ENCODE measurements at places on chromosomes 4 and X. TPM values are rescaled to one million over a fixed set of nuclear protein-coding genes. Genes with fewer than 3 reads are reported as not detected.

GRCh38 chr4:69154021-69154420 is 57.7 kb downstream of the UGT2B7 start:
- no peak for DNase-seq

- no peak for DNase-seq
Observed at GRCh38 chr4:173002830-173003561, 165.6 kb upstream of the GALNT7 start.

DNA sequence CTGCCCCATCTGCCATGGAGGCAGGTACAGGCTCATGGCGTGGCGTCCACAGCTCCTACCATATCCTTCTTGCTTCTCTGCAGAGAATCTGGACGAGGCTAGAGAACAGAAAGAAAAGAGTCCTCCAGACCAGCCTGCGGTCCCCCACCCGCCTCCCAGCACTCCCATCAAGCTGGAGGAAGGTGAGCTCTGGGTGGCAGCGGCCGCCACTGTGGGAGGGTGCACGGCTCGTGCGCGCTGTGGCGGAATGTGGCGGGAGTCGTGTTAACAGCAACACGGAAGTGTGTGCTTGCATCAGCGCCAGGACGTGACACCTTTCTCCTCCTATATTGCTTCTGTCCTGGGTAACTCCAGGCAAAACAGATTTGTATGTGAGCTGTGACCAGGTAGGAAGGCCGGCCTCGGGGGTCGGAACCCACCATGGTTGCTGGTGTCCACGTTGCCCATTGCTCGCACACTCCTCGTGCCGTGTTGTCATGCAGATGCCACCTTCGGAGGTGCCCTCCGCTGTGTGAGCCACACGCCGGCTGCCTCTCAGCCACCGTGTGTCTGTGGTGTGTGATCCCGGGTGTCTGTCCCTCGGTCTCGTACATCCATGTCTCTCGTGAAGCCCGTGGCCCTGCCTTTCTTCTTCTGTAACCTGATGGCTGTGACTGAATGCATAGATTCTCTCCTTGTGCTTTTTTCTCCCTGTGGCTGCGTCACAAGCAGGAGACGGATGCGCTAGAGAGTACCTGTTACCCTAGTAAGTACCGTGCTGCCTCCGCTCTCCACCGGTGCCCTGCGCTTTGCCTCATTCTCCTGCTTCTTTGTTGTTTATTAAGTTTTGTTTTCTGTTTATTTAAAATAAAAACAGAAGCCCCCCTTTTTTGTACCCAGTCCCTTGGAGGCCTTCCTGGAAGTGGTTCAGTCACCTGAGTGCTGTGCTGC is 37.0 kb downstream of the NOP14 start:
- DNase-seq, result no peak

GRCh38 chr4:188282471-188283232 is 143.4 kb downstream of the TRIML1 start:
- no peak for DNase-seq

GRCh38 chrX:73525928-73526690 is 36.9 kb upstream of the CHIC1 start:
- no peak for DNase-seq

GRCh38 chr4:26235500-26235899 is 85.3 kb upstream of the RBPJ start:
- no peak for DNase-seq

DNA sequence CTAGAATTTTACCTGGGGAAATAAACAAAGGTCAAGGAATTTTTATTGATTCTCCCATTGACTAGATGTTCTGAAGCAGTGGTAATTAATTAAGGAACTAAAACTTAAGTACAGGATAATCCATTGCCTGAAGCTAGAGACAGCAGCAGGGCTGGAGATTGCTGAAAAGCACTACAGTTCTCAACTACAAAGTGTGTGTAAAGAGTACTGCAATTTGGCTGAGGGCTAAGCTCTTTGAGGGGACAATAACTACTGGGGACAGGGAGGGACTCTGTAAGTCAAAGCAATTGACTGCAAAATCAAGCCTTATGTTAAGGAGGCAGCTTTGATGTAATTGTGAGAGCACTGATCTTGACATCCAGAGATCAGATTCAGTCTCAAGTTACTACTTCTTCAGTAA is 260.4 kb downstream of the GALNTL6 start:
- DNase-seq, result no peak

DNA sequence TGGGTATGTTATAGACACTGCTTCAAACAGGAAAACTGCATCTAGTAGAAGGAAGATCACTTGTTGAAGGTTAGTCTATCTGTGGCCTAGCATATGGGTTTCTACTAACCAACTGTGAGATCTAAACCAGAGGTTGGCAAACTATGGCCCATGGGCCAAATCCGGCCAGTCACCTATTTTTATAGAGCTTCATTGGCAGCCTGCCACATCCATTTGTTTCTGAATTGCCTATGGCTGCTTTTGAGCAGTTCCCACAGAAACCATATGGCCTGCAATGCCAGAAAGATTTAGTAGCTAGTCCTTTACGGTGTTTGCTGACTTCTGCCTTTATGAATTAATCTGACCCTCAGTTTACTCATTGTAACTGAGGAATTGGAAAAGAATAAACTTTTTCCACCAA is 71.1 kb downstream of the MID1 start:
- no peak for DNase-seq

DNA sequence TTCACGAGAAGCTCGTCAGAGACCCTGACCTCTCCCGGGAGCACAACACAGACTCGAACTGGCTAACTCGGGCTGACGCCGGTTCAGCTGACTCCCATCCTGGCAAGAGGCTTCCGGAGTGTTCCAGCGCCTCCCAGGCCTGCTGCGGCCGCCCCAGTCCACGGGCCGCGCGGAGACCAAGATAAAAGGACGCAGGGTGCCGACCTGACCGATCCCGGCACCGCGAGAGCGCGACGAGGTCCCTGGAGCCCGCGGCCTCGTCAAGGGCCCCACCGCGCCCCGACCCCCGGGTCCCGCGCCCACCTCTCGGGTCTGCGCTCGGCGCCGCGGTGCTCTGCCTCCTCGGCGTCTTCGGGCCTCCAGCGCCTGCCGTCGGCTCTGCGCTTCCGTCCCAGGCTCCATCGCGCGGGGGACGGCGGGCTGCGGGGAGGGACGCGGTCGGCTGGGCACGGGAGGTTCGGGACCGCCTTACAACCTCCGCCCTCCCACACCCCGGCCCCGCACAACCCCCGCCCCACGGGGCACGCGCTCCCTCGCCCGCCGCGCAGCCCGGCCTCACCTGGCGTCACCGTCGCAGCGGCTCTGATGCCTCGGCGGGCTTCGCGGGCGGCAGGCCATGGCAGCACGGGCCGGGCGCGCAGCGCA is 426 bp downstream of the SLBP start:
- DNase-seq, result peak; percentile 44

- no peak for DNase-seq
Observed at GRCh38 chr4:99593781-99594641, 19.4 kb downstream of the MTTP start.

DNA sequence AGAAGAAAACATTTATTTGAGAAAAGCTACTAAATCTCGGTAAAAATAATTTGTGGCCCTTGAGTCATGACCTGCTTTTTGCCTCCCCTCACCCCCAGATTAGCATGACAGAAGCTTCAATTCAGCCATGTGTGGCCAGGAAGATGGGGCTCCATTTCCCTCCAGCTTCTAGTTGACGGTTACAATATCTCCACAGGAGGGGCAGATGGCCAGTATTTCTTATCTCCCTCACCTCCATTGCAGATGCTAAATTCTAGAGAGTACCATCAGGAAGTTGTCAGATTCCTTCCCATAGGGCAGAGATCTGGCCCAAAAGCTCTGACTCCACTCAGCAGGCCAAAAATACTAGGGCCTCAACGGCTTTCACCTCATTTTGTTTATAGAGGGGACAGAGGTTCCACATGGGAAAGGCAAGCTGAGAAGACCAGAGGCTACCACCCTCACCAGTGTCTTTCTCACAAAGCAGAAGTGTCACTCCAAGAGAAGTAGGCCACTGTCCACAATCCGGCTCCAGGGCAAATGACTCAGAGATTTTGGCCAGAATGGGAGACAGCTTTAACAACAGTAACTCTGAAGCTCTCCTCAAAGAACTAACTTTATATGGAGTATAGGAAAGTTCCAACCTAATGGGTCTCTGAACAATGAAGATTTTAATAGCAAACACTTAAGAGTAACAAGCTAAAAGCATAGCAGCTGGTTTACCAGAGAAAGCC is 108.3 kb downstream of the TBC1D19 start:
- no peak for DNase-seq

- no peak for DNase-seq
Observed at GRCh38 chrX:45601052-45601451, 400.4 kb upstream of the DIPK2B start.

DNA sequence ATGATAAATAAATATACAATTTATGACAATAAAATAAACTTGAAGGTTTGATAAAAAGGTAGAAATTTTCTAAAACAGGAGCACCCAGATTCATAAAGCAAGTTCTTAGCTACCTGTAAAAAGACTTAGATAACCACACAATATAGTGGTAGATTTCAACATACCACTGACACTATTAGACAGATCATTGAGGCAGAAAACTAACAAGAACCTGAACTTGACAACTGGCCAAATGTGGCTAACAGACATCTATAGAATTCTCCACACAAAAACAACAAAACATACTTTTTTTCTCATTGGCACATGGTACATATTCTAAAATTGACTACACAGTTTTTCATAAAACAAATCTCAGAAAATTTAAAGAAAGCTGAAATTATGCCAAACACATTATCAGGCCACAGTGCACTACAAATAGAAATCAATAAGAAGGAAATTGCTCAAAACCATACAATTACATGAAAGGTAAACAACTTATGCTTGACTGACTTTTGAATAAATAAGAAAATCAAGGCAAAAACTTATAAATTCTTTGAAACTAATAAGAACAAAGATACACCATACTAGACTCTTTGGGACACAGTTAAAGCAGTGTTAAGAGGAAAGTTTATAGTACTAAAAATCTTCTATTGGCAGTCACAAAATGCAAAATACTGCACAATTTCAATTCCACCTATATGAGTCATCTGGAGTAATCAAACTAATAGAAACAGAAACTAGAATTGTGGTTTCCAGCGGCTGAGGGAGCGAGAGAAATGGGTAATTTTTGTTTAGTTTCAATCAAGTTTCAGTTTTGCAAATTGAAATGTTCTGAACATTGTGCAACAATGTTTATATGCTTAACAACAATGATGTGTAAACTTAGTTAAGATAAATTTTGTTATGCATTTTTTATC is 925.6 kb downstream of the SH3BGRL start:
- no peak for DNase-seq

DNA sequence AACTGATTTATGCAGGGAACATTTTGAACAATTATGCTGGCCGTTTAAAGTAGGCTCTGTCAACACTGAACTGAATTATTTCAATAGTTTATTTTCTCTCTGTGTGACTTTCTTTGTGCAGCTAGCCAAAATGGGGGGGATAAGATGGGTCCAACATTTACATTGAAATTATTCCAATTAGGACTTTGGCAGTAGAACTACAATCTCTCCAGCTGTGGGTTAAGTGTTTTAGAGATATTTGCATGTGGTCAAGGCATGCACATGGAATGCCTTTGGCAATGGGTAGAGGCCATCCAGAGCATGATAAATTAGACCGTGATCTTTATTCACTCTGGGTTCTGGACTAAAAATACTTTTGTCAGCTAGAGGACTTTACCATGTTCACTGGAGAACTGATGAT is 107.9 kb upstream of the ELOVL6 start:
- DNase-seq, result no peak

DNA sequence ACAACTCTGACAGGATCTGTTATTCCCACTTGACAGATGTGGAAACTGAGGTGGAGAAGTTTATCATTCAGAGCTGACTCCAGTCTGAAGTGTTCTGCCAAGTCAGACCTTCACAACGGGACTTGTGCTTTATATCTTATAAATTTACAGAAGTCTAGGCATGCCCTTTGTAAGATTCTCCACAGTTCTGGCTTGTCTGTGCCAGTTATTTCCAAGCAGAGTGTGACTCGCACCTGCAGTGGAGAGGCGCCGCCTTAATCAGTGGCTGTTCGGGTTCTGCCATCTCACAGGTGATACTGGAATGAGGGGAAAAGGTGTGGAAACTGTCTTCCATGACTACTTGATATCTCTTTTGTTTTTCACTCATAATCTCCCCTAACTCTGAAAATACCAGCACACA is 63.2 kb downstream of the CPEB2 start:
- no peak for DNase-seq

- DNase-seq, result peak; percentile 92
Observed at GRCh38 chrX:48937054-48937907, 18.5 kb upstream of the PIM2 start.

DNA sequence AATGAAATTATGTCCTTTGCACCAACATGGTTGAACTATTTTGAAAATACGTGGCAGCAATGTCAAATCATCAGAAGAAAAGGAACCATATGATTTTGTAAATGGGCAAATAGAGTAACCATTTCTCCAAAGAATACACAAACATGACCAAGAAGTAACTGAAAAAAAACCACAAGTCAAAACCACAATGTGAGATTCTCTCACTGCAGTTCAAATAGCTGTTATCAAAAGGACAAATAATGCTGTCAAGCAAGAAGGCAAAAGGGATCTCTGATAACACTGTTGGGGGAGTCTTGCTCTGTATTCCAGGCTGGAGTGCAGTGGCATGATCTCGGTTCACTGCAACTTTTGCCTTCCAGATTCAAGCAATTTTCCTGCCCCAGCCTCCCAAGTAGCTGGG is 280.8 kb upstream of the ZCCHC13 start:
- no peak for DNase-seq

- DNase-seq, result no peak
Observed at GRCh38 chrX:45577361-45577760, 376.7 kb upstream of the DIPK2B start.

GRCh38 chrX:110847334-110847733 is 51.7 kb upstream of the CHRDL1 start:
- DNase-seq, result peak; percentile 63

DNA sequence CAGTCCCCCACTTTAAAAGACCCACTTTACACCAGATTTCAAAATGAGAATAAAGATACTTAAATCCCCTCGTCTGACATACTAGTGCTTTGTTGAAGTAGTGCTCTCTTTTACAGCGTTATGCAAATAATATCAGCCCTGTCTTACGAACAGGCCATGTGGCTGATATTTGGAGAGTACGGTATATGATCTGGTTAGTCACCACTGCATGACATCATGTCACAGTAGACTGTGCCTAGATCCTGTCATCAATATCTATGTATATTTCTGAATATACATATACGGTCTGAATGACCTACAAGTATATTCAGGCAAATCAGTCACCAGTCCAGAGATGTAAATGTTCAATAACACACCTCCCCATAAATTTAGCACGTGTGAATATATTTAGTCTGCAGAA is 25.4 kb upstream of the XAGE1B start:
- DNase-seq, result no peak

STEEP1 gene
- total RNA-seq, result 23.8 TPM

PTTG2 gene
- total RNA-seq, result 1.5 TPM

CENPU gene
- 12.1 TPM for total RNA-seq

PABPC5 gene
- not detected for total RNA-seq

C1QTNF7 gene
- not detected for total RNA-seq

AKAP14 gene
- not detected for total RNA-seq

CT45A5 gene
- not detected for total RNA-seq

VCX gene
- total RNA-seq, result not detected

NAT8L gene
- total RNA-seq, result not detected
